ENCODE measurements at places on chromosomes 2 and 18. TPM values are rescaled to one million over a fixed set of nuclear protein-coding genes. Genes with fewer than 3 reads are reported as not detected.

GRCh38 chr2:120108749-120109148, 95.9 kb downstream of the EPB41L5 start:
- no peak for DNase-seq

- no peak for DNase-seq
These were observed 21.0 kb downstream of the TCF7L1 start for GRCh38 chr2:85154048-85154753.

GRCh38 chr18:23412351-23412964, 40.6 kb upstream of the RIOK3 start:
- DNase-seq: no peak

GRCh38 chr2:123245156-123245555, 779.9 kb upstream of the CNTNAP5 start:
- no peak for DNase-seq

DNA sequence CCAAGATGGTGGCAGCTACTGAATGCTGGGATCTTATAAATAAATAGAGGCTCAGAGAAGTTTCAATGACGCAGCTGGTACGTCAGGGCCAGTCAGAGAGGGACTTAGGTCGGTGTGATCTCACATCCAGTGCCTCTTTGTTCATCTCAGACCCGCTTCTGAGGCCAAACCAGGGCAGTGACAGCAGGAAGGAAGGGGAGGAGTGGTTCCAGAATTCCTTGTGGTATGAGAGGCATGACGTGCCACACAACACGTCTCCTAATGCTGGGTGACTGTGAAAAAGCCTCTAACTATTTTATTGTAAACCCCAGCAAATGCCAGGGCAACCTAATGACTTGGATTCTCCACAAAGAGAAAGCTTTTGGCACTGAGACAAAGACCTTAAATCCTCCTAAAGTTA, 423.3 kb downstream of the LPIN1 start:
- DNase-seq: no peak

The TMEM87B gene
- total RNA-seq: 18.5 TPM

GRCh38 chr2:52934920-52935640, 832.5 kb upstream of the CHAC2 start:
- no peak for DNase-seq

GRCh38 chr2:123993728-123994323, 31.3 kb upstream of the CNTNAP5 start:
- peak; percentile 43 for DNase-seq

The CELF4 gene
- total RNA-seq: 2.4 TPM

DNA sequence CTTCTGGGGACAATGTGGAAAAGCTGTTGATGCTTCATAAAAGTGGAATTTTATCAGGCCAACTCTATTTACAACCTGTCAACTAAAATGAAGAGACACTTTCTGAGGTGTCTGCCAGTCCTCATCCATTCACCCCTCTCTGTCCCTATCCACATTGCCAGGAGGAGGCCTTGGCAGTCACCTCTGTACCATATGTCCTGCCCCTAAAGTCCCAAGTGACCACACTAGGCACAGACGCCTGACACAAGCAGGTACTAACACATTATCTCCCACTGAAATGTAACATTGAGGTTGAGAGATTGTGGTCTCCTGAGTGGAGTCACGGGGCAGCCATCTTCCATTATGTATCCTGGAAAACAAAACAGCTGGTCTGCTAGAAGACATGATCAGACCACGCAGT, 71.4 kb downstream of the OSBPL1A start:
- DNase-seq: no peak

GRCh38 chr18:28177828-28178635, 1.1 kb upstream of the CDH2 start:
- DNase-seq: peak; percentile 84

The UGT1A5 gene
- 1.7 TPM for total RNA-seq

- DNase-seq: no peak
These were observed 559 bp downstream of the HOXD1 start for GRCh38 chr2:176188774-176189680.

DNA sequence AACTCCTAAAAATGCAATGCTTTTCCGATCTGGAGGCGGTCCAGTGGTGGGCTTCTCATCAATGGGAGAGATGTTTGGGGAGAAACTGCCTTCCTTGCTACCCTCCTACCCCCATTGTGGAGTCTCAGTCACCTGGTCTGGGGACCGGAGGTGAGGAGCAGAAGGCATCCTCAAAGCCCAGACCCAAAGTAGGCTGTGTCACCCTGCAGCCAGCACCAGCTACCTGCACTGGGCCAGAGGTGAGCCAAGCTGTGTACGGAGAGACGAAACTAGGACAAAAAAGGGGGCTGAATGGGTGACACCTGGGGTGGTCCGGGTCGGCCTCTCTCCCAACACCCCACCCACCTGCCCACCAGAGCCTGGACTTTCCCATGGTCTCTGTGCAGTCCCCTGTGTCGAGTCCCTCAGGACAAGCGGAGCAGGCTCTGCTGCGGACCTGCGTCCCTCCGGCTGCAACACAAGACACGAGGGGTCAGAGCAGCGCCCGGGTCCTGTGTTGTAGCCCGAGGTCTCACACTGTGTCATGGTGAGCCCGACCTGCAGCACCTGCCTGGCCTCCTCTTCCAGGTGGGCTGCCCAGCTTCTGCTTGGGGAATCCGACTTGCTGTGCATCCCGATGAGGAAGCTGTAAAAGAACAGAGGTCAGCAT, 68.0 kb upstream of the RMP24 start:
- DNase-seq: no peak

The TLX2 gene
- total RNA-seq: not detected

The CFAP65 gene
- total RNA-seq: not detected

The SLC16A14 gene
- 5.7 TPM for total RNA-seq

The TUBA4B gene
- total RNA-seq: not detected

DNA sequence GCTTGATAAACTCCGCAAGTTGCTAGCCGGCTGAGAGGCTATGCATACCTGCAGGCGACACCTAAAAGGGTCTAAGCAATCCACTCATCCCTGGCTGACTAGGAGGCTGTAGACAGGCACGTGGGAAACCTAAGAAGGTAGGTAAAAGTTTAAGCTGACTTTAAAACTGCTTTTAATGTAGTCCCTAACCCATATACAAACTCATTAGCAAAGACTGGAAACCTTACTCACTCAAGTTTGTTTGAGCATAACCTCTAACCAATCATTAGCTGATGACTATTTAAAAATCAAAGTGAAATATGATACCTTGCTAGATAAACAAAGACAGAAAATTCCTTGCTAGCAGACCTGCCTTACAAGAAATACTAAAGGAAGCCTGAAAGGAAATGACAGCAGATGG, 106.4 kb downstream of the EXOC6B start:
- no peak for DNase-seq

- DNase-seq: peak; percentile 13
These were observed 110.3 kb downstream of the RAB3GAP1 start for GRCh38 chr2:135162377-135162776.

The BABAM2 gene
- 24.1 TPM for total RNA-seq

DNA sequence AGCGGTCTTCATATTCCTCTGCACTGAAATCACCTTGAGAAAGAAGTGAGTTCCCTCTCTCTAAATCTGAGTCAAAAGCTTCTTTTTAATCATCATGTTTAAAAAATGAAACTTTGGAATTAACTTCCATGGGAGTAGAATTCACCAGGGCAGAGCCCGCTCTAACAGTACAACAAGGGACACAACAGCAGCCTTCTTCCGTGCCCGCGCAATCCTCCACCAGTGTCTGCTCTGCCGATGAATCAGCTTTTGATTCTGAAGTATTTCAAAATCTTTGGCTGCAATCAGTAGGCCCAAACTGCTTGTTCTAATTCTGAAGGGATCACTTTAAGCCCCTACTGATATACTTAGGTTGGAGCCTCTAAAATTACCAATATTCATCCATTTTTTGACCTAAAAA, 76.9 kb downstream of the USP40 start:
- DNase-seq: no peak

GRCh38 chr2:23953625-23954024, 13.4 kb downstream of the UBXN2A start:
- no peak for DNase-seq

GRCh38 chr2:20350041-20350712, 467 bp downstream of the PUM2 start:
- DNase-seq: peak; percentile 37

The SIX3 gene
- total RNA-seq: not detected

- no peak for DNase-seq
These were observed 355.6 kb downstream of the NBAS start for GRCh38 chr2:15205562-15205961.

DNA sequence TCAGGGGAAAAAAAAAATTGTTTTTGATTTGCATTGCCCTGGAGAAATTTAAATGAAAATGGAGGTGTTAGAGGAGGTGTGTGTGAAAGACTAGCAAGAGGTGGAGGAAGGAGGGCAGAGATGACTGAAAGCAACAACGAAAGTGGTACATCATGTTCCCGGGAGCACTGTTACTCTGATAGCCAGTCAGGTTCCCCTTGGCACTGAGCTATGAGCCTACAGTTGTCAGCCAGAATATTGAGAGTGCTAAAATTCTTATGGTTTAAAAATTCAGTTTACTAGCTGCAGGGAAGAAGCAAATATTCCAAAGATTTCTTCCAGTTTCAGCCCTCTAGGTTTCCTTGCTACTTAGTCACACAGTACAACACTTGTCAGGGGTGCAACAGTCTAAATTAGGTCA, 366.7 kb upstream of the DLGAP1 start:
- no peak for DNase-seq

GRCh38 chr2:127039387-127040031, 67.4 kb downstream of the BIN1 start:
- peak; percentile 18 for DNase-seq

GRCh38 chr2:10329880-10330699, 27.4 kb downstream of the HPCAL1 start:
- peak; percentile 68 for DNase-seq

DNA sequence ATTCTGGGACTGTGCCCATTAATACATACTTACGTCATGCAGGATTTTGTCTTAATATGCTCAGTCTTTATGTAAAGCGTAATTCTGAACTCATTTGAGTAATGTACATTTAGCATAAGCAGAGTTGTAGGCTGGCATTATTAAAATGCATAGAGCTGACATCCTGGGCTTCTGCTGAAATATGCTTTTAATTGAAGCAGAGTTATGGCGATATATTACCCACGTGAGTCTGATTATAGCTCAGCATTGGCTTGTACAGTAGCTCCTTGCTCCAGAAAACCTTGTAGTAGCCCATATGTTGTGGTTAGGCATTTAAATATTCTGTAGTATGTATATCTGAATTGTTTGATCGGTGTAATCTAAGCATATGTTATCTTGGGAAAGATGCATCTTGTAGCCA, 233.9 kb downstream of the PTGR3 start:
- no peak for DNase-seq

GRCh38 chr2:201536046-201536445, 84.5 kb downstream of the STRADB start:
- no peak for DNase-seq

DNA sequence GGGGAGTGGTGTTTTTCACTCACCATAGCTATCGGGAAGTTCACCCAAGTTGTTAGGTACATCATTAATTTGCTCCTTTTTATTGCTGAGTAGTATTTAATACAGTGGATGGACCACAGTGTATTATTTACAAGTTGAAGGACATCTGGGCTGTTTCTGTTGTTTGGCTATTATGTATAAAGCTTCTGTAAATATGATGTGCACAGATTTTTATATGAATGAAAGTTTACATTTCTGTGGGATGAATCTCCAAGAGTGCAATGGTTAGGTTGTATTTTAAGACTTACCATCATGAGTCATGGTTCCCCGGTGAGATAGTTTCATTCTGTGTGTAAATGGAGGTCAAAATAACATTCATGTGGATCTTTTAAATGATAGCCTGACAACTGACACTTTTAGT, 337.4 kb downstream of the PTPRM start:
- no peak for DNase-seq

The DCDC2C gene
- total RNA-seq: not detected

The SCYGR4 gene
- not detected for total RNA-seq

DNA sequence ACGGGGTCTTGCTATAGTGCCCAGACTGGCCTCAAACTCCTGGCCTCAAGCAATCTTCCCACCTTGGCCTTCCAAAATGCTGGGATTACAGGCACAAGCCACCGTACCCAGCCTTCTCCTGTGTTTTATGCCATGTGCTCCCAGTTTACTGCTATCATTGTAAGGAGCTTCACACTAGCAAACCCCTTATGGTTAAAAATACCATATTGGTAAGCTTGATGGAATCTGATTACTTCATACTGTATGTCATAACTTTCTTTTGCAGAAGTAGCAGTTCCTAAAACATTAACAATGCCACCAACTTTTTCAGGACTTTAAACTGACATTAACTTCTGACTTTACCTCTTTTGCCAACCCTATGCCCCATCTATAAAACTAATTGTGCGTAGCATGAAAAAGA, 36.2 kb downstream of the HAT1 start:
- no peak for DNase-seq

GRCh38 chr2:70779491-70779890, 11.0 kb downstream of the FIGLA start:
- no peak for DNase-seq

The NOSTRIN gene
- total RNA-seq: 71.2 TPM

GRCh38 chr18:57209713-57210106, 62.8 kb downstream of the BOD1L2 start:
- DNase-seq: no peak
